CD8-positive, alpha-beta T cell (primary cell): ENCODE measurements at places on chromosomes 1 and 21.

DNA sequence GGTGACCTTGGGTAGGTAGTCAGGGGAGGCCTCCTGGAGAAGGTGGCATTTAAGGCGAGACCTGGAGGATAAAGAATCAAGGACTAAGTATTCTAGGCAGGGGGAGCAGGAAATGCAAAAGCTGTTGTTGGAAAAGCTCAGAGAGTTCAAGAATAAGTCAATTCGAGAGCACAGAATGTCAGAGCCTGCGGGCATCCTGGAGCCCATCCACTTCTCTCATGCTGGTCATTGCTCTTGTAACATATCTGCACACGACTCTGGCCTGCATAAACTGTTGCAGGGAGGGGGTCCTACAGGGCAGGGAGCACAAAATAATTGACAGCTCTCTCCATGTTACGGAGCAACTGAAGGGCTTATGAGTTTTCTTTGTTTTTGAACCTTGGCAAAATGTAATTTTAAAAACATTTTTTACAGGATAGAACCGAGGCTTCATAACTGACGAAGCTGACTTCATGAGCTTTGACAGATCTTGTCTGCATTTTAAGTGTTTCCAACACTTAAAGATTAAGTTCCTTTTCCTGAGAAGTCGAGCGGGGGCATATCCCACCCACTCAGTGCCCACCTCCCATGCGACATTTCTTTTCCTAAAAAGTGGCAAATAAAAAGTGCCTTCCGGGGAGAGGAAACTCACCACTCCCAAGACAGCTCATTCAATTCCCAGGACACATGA lies 4.2 kb downstream of the PLA2G5 start:
- DNase-seq, result no peak

DNA sequence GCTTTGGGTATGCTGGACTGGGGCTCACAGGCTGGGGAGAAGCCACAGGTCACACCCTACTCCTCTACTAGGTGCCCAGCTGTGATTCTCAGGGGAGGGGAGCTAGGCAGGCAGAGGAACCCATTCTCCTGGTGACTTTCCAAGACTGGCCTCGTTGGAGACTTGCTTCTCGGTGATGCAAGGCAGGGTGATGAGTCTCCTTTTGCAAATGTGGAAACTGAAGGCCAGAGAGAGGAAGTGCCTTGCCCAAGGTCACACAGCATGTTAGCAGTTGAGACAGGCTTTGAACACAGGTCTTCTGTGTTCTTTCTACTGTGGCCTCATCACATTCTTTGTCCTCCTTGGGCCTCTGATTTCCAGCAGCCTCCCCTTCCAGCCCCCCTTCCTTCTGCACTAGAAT lies 20.5 kb upstream of the C1QA start:
- no peak for DNase-seq

DNA sequence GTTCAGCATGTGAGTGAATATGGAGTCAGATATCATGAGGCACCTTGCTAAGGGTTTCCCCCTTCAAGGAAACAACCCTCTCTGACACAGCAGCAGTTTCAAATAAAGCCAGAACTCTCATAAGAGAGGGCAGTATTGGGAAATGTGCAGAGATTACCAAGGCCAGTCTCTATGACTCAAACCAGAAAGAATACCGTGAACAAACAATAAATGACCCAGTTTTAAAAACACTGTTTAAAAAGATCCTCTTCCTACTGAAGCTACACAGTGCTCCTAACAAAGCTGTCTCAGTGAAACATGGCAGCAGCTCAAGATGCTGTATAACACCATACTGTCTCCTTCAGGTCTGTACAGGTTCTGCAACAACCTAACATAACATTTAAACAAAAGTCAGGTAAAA lies 102.6 kb downstream of the KIAA0319L start:
- no peak for DNase-seq

DNA sequence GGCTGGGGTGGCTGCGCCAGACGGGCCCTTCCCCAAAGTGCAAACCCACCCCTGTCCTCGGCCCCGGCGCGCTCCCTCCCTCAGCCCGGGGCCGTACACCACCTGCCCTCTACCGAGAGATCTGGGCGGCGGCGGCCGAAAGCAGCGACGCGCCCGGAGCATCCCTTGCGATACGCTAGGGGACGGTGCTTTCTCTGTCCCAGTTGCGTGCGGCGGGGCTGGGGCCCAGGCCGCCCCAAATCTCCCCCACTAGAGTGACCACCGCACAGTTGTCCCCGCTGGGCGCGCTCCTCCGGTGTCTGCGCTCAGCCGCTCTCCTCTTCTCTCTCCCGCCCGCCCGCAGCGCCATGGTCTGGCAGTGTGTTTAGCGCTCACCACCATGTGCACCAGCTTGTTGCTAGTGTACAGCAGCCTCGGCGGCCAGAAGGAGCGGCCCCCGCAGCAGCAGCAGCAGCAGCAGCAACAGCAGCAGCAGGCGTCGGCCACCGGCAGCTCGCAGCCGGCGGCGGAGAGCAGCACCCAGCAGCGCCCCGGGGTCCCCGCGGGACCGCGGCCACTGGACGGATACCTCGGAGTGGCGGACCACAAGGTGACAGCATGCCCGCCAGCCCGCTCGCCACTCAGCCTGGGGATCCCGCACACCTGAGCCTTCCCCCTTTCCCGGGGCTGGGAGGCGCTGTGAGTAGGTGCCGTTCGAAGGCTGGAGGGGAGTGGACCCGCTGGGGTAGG lies 1.0 kb downstream of the ST6GALNAC5 start:
- no peak for DNase-seq

- DNase-seq, result peak; percentile 1
These were observed 1577.0 kb downstream of the NCAM2 start for GRCh38 chr21:22575165-22575584.

DNA sequence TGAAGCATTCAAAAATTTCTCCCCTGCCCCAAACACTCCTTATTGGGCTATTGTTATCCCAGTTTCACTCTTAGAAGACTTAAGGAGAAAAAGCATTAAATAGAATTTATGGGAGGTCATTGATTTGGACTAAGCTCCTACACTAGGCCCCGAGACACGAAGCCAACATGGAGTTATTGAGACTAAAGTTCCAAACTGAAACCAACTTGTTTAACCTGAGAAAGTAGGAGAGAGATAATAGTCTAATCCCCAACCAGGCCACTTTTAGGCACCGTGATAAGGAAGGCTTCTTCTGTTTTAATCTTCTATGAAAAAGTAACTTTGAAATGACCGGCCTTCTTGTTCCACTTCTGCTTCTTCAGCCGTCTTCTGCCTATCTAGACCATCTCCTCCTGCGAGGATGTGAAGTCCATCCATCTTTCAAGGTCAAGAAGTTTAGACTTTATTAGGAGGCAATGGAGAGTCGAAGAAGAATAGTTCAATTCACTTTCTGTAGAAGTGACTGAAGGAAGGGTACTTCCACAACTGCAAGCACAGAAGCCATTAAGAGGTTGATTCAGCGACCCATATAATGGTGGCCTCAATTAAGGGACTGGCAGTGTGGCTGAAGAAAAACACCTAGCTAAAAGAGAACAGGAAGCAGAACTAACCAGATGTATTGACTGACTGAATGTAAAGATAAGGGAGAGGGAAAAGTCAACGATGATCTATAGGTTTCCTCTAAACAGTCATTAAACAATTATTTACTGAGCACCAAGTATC lies 428.8 kb downstream of the SMYD3 start:
- DNase-seq, result no peak

DNA sequence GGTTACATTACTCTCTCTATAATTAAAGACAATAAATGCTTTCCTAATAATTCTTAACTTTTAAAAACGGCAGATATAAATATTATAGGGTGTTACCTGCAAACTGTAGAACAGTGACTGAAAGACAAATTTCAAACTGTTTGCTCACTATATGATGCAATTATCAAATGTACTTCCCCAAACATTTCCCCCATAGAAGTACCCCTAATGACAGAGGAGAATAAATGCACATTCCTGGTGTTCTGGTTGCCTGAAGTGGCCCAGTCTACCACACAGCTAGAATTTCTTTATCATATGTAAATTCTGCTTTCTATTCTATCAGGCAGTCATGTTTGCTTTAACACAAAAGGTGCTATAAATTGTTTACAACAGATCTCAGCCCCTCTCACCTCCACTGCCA lies 70.4 kb downstream of the VAV3 start:
- no peak for DNase-seq
